ENCODE measurements at places on chromosomes 13 and 19. TPM values are rescaled to one million over a fixed set of nuclear protein-coding genes. Genes with fewer than 3 reads are reported as not detected.
A peak's percentile ranks its signal among the peaks of the same experiment; 100 is the strongest.

Gene LPAR6
- 87.1 TPM for polyA plus RNA-seq

Gene DCT
- polyA plus RNA-seq, result 0.10 TPM

Gene BABAM1
- 140 TPM for polyA plus RNA-seq

- peak; percentile 60 for DNase-seq
- H3K36me3 ChIP-seq, result no peaks in the 10 kb centered on the region
- H3K27me3 ChIP-seq, result no peaks in the 10 kb centered on the region
- H3K4me1 ChIP-seq, result peaks cover 14% of the 10 kb centered on the region
- H3K4me3 ChIP-seq, result no peak overlapping the region
Observed at GRCh38 chr19:14089412-14089661, 1.2 kb downstream of the SAMD1 start.

- H3K4me1 ChIP-seq, result no peaks in the 10 kb centered on the region
- DNase-seq, result no peak
- H3K27me3 ChIP-seq, result no peaks in the 10 kb centered on the region
- H3K36me3 ChIP-seq, result no peaks in the 10 kb centered on the region
- H3K27ac ChIP-seq, result no peak overlapping the region
- H3K4me3 ChIP-seq, result no peak overlapping the region
Observed at GRCh38 chr13:107809125-107809524, 406.2 kb downstream of the LIG4 start.

GRCh38 chr13:78593129-78593528, 10.2 kb downstream of the POU4F1 start:
- peaks cover 77% of the 10 kb centered on the region for H3K27me3 ChIP-seq
- H3K27ac ChIP-seq, result no peak overlapping the region
- no peaks in the 10 kb centered on the region for H3K36me3 ChIP-seq
- no peak overlapping the region for H3K4me3 ChIP-seq
- no peak for DNase-seq

- H3K4me1 ChIP-seq, result no peaks in the 10 kb centered on the region
- H3K27ac ChIP-seq, result no peak overlapping the region
- H3K36me3 ChIP-seq, result no peaks in the 10 kb centered on the region
Observed at GRCh38 chr19:23554548-23554947, 132.5 kb downstream of the ZNF675 start.

GRCh38 chr13:107347641-107348369, 779.9 kb upstream of the ARGLU1 start:
- no peaks in the 10 kb centered on the region for H3K36me3 ChIP-seq
- no peak for DNase-seq
- H3K27ac ChIP-seq, result no peak overlapping the region
- H3K4me3 ChIP-seq, result no peak overlapping the region
- no peaks in the 10 kb centered on the region for H3K4me1 ChIP-seq
- no peaks in the 10 kb centered on the region for H3K27me3 ChIP-seq

GRCh38 chr13:76953968-76954367, 5.7 kb downstream of the ACOD1 start:
- no peak overlapping the region for H3K27ac ChIP-seq
- no peak overlapping the region for H3K4me3 ChIP-seq
- H3K36me3 ChIP-seq, result no peaks in the 10 kb centered on the region
- H3K27me3 ChIP-seq, result peaks cover 6% of the 10 kb centered on the region

DNA sequence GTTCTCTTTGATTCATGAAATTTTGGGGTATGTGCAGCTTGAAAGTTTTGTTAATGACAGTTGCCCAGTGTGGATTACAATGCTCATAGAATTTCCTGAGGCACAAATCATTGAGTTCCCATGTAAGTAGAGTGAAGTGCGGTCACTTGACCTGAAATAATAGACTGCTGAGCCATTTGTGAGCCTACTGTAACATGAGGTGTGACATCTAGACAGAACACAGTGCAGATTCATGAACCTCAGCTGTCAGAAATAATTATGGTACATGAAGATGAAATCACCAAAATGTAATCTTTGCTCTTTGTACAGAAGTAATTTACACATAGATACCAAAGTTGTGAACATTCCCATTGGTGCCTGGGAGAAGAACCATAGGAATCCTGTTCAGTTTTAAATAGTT, 84.6 kb downstream of the DHRS12 start:
- no peaks in the 10 kb centered on the region for H3K27me3 ChIP-seq
- no peak for DNase-seq
- H3K36me3 ChIP-seq, result peaks cover 3% of the 10 kb centered on the region
- no peak overlapping the region for H3K27ac ChIP-seq
- no peaks in the 10 kb centered on the region for H3K4me1 ChIP-seq
- H3K4me3 ChIP-seq, result no peak overlapping the region

- H3K4me3 ChIP-seq, result no peak overlapping the region
- no peak overlapping the region for H3K27ac ChIP-seq
Observed at GRCh38 chr19:33606556-33606955, 15.2 kb upstream of the CHST8 start.

- H3K4me1 ChIP-seq, result peaks cover 29% of the 10 kb centered on the region
- no peak overlapping the region for H3K27ac ChIP-seq
- H3K4me3 ChIP-seq, result no peak overlapping the region
- peaks cover 2% of the 10 kb centered on the region for H3K36me3 ChIP-seq
Observed at GRCh38 chr19:40286971-40287421, 1.9 kb upstream of the AKT2 start.

- peaks cover 6% of the 10 kb centered on the region for H3K27me3 ChIP-seq
- no peaks in the 10 kb centered on the region for H3K36me3 ChIP-seq
- H3K27ac ChIP-seq, result no peak overlapping the region
- DNase-seq, result no peak
- no peak overlapping the region for H3K4me3 ChIP-seq
- H3K4me1 ChIP-seq, result peaks cover 30% of the 10 kb centered on the region
Observed at GRCh38 chr19:17393002-17393401, 994 bp downstream of the CCDC194 start.

DNA sequence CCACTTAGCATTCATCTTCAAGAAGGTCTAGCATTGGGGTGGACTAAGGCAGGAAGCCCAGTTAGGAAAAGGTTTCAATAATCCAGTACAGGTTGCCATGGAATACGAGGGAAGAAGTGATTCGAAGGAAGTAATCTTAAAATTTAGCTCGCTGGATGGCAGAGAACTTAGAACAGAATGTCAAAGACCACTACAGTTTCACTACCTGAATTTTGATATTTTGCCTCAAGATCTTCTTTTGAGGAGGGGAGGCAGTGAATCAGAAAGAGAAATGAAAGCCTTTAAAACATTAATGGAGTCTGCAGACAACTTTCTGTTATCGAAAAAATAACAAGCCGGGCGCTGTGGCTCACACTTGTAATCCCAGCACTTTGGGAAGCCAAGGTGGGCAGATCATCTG, 7.0 kb upstream of the RAB8A start:
- no peak overlapping the region for H3K4me3 ChIP-seq
- DNase-seq, result no peak
- no peak overlapping the region for H3K27ac ChIP-seq
- H3K36me3 ChIP-seq, result peaks cover 37% of the 10 kb centered on the region

DNA sequence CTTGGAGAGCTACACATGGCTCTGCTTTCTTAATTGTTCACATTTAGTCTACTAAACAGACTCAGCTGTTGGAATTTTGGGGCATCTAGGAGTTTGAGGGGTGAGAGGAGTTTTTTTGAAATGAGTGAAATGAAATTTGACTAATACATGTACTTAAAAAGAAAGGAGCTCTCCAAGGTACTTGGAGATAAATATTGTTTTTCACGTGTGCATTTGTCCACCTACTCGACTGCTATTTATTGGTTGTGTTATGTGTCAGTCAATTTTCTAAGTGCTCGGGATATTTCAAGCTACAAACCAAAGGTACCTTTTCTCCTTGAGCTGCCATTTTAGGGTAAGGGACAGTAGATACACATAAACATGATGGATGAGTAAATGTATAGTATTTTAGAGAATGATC, 697.0 kb downstream of the LIG4 start:
- H3K4me1 ChIP-seq, result no peaks in the 10 kb centered on the region
- no peak overlapping the region for H3K27ac ChIP-seq
- no peak overlapping the region for H3K4me3 ChIP-seq
- H3K36me3 ChIP-seq, result no peaks in the 10 kb centered on the region
- no peak for DNase-seq

- no peaks in the 10 kb centered on the region for H3K27me3 ChIP-seq
- no peak overlapping the region for H3K4me3 ChIP-seq
- H3K36me3 ChIP-seq, result no peaks in the 10 kb centered on the region
- DNase-seq, result no peak
- no peak overlapping the region for H3K27ac ChIP-seq
Observed at GRCh38 chr13:21884299-21884909, 213.5 kb downstream of the FGF9 start.

DNA sequence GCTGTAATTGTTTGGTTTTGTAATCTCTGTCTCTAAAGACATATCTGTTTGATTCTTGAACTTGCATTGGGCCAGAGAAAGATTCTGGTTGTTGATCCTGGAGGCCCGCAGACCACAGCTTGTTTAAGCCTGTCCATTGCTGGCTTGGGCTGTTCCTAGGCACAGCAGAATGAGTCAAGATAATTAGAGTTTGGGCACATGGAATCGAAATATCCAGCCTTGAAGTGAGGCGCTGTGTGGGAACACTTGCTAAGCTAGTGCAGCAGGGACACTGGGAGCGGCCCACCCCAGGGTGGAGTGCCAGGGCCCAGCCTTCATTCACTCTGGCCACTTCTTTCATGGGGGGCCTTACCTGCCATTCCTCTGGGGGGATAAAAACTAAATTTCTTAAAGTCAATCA, 219.7 kb downstream of the LMO7 start:
- no peak for DNase-seq
- no peaks in the 10 kb centered on the region for H3K27me3 ChIP-seq
- no peak overlapping the region for H3K27ac ChIP-seq
- no peaks in the 10 kb centered on the region for H3K4me1 ChIP-seq

GRCh38 chr13:87324558-87324957, 346.6 kb upstream of the SLITRK5 start:
- no peaks in the 10 kb centered on the region for H3K36me3 ChIP-seq
- no peaks in the 10 kb centered on the region for H3K27me3 ChIP-seq
- no peak overlapping the region for H3K27ac ChIP-seq
- no peaks in the 10 kb centered on the region for H3K4me1 ChIP-seq
- no peak overlapping the region for H3K4me3 ChIP-seq

GRCh38 chr19:44677019-44677811, 5.9 kb downstream of the CEACAM19 start:
- no peak for DNase-seq
- H3K4me3 ChIP-seq, result no peak overlapping the region
- no peaks in the 10 kb centered on the region for H3K4me1 ChIP-seq
- no peaks in the 10 kb centered on the region for H3K27me3 ChIP-seq
- no peaks in the 10 kb centered on the region for H3K36me3 ChIP-seq
- no peak overlapping the region for H3K27ac ChIP-seq

GRCh38 chr19:53537521-53538377, at the start of gene ZNF331:
ZNF331 (plus strand) TSS chr19:53538145; CDS start chr19:53569377, 31,232 bp downstream.
- H3K4me3 ChIP-seq, result peak within 1 kb of the TSS; percentile 69
- no peaks in the 10 kb centered on the region for H3K27me3 ChIP-seq
- peak; percentile 89 for DNase-seq

DNA sequence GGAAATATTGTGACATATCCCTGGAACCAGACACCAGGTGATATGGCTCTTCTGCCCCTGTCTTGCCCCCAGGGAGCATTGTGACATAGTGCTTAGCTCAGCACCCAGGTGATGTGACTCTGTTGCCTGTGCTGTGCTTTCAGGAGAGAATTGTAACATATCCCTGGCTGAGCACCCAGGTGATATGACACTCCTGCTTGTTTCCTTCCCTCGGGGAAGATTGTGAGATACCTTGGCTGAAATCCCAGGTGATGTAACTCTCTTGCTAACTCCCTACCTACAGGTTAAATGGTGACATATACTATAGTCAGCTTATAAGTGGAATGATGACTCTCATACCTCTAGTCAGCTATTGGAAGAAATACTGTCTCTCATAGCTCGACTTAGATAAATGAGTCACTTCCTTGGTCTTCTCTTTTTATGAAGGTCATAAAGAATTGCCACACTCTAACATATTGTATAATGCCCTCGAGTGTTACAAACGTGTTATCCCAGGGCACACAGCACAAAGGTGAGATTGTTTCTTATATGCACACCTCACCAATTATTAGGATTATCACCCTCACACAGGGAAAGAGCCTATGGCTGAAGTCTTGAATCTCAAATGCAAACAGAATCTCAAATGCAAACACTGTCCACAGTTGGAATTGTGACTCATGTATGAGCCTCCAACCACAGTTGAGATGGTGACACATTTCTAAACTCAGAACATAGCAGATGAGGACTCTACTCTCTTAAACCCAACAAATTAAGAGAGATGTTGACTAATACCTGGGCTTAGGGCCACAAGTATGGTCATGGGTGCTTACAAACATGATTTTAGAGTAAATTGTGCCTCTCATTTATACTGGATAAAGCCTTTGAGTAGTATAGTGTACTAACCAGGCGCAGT, 32.7 kb upstream of the ZNF254 start:
- no peak overlapping the region for H3K27ac ChIP-seq
- no peaks in the 10 kb centered on the region for H3K27me3 ChIP-seq
- H3K4me1 ChIP-seq, result no peaks in the 10 kb centered on the region
- no peak overlapping the region for H3K4me3 ChIP-seq

DNA sequence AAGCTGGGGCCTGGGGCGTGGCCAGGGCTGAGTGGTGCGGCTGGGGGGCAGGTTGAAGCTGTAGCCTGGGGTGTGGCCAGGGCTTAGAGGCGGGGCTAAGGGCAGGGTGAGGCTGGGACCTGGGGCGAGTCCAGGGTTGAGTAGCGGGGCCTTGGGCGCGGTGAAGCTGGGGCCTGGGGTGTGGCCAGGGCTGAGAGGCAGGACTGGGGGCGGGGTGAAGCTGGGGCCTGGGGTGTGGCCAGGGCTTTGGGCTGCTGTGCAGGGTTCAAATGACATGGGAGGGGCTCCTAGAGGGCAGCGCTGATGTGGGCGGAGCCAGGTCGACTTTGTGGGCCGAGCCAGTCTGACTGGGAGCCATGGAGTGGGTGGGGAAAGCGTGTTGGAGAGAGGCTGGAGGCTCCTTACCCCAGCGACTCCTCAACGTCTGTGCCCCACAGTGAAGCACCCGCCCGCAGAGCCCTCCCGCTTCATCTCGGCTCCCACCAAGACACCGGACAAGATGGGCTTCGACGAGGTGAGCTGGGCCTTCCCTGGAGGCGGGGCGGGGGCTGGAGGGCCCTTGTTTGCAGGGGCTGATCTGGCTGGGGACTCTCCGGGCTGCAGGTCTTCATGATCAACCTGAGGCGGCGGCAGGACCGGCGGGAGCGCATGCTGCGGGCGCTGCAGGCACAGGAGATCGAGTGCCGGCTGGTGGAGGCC, 21.5 kb downstream of the COLGALT1 start:
- peaks cover 3% of the 10 kb centered on the region for H3K4me1 ChIP-seq
- peaks cover 42% of the 10 kb centered on the region for H3K36me3 ChIP-seq
- no peak for DNase-seq
- no peak overlapping the region for H3K27ac ChIP-seq
- no peaks in the 10 kb centered on the region for H3K27me3 ChIP-seq

All from CD4-positive, CD25-positive, alpha-beta regulatory T cell (primary cell).